ENCODE measurements at places on chromosomes 13 and 19.
A peak's percentile ranks its signal among the peaks of the same experiment; 100 is the strongest.

DNA sequence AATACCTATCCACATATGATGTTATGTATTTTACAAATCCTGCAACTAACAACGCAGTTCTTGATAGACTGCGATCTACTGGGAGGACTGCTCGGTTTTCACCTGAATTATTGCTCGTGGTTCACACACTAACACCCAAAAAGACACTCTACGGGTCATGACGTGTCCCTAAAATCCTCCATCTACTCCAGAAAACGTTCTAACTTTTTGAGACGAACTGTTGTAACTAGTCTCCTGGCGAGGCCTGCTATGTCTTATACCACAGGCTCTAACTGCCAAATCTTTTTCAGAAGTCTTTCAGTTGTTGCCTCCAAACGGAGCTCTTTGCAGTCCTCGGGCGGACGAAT, 108.2 kb downstream of the KCNRG start:
- no peak for DNase-seq

GRCh38 chr19:18119717-18120105, 22.1 kb downstream of the MAST3 start:
- no peak for DNase-seq

GRCh38 chr13:41545432-41545707, 88.0 kb downstream of the RGCC start:
- no peak for DNase-seq

- DNase-seq = no peak
Measured at GRCh38 chr13:48873587-48873986, 102.1 kb upstream of the FNDC3A start.

DNA sequence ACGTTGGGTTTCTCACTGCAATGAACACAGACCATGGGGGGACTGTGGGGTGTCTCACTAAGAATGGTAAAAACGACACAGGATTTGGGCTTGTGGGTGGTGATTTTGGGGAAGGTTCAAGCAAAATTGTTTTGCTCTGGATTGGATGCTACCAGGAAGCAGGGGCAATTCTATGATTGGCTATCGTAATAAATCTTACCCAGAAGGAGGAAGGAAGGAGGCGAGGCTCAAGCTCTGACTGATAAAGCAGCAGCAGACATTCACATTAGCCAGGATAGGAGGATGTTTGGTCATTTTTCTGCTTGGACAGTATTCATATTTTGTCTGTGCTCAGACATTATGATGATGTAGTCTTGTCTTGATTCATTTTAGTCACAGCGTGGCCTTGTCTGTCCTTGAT, 1.5 kb downstream of the ZNF576 start:
- no peak for DNase-seq

DNA sequence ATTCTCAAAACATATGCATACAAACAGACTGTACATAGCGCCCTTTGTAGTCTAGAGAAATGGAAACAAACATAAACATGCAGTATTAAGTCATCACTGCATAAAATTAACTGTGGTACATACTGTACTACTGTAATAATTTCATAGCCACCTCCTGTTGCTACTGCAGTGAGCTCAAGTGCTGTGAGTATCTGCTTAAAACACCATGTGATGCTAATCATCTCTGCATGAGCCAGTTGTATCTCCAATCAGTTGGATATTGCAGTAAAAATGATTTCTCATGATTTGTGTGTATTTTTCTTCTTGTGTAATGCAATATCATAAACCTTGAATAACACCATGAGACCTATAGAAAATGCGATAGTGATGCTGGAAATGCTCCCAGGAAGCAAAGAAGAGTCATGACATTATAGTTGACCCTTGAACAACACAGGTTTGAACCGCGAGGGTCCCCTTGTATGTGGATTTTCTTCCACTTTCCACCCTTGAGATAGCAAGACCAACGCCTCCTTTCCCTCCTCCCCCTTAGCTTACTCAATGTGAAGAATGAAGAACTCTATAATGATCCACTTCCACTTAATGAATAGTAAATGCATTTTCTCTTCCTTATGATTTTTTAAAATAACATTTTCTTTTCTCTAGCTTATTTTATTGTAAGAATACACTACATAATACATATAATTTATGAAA, 4.1 kb downstream of the TNFSF13B start:
- DNase-seq = no peak

DNA sequence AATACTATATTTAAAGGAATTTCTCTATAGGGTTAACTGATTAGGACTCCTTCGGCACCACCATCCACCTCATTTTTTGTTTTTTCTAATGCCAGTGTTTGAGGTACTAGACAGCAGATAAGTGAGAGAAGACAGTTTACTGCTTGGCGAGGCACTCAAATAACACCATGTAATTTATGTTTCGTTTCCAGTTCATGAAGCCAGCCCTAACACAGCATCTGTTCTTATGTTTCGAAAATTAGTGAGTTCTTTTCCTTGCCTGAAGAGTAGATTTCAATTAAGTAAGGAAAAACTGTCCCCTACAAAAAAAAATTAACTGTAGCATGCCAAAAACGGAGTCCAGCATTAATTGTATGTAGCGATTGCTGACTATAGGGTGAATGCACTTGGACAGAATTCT, 409.1 kb downstream of the TBC1D4 start:
- DNase-seq = no peak

DNA sequence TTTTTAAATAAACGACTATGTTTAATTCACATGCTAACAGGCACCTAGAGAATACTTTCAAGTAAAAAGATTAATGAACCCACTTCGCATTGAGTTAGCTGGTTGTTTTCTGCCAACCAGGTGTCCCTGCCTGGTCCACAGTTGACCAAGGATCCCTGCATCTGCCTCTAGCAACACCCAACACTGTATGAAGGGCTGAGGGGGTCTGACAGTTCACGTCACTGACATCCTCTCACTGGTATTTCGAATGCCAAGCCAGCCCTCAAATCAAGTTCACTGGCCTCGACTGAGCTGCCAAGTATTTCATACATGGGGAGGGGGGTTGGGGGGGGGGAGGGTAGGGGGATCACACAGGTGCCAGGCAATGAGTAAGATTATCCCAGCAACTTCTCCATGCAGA, 25.4 kb downstream of the SLC25A30 start:
- DNase-seq = no peak

DNA sequence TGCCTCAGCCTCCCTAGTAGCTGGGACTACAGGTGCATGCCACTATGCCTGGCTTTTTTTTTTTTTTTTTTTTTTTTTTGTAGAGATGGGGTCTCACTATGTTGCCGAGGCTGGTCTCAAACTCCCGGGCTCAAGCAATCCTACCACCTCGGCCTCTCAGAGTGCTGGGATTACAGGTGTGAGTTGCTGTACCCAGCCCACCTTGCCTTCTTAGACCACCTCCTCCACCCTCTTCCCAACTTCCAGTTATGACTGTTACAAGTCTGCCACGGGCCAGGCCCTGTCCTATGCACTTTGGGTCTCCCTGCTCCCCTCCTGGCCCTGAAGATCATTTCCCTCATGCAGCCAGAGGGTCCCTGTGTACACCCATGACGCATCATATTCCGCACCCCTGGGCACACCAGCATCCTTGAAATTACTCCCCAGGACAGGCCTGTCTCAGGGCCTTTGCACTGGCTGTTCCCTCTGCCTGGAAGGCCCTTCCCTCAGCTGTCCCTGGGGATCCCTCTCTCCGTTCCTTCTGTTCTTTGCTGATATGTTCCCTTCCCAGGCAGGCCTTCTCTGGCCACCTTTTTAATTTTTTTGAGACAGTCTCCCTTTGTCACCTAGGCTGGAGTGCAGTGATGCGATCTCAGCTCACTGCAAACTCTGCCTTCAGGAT, 3.0 kb downstream of the LGALS4 start:
- DNase-seq = no peak

GRCh38 chr19:391207-391557, 17.8 kb downstream of the C2CD4C start:
- DNase-seq = no peak

GRCh38 chr13:95656386-95657015, 12.0 kb upstream of the DZIP1 start:
- DNase-seq = no peak

DNA sequence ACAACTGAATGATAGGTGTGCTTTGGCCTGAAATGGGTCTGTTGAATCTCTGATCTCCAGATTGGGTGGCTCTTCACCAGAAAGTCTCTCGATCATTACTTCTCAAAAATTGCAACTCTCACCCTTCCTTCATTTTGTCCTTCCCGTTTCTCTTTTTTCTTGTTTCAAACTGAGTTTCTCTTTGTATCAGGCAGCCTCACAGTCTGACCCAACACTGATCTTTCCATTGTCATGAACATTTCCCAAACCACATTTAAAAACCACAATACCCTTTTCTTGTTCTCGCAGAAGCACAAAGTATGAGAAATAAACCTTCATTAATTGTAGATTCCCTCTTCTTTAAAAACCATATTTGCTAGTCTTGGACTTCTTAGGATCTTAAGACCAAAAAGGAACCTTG, 33.6 kb upstream of the HMGB1 start:
- no peak for DNase-seq

GRCh38 chr13:28089065-28089464, 11.3 kb downstream of the FLT3 start:
- no peak for DNase-seq

DNA sequence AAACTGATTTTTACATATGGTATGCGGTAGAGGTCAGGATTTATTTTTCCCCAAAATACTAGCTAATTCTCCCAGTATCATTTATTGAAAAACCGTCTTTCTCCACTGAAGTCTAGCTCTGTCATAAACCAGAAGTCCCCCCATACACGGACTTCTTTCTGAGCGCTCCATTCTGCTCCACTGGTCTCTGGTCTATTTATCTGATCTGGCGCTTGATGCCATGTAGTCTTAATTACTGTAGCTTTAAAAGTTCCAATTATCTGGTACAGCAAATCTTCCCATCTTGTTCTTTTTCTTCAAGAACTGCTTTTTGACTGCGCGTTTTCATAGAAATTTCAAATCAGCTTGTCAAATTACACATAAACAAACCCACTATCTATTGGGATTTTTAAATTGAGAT, 13.7 kb downstream of the DCUN1D2 start:
- DNase-seq = no peak

DNA sequence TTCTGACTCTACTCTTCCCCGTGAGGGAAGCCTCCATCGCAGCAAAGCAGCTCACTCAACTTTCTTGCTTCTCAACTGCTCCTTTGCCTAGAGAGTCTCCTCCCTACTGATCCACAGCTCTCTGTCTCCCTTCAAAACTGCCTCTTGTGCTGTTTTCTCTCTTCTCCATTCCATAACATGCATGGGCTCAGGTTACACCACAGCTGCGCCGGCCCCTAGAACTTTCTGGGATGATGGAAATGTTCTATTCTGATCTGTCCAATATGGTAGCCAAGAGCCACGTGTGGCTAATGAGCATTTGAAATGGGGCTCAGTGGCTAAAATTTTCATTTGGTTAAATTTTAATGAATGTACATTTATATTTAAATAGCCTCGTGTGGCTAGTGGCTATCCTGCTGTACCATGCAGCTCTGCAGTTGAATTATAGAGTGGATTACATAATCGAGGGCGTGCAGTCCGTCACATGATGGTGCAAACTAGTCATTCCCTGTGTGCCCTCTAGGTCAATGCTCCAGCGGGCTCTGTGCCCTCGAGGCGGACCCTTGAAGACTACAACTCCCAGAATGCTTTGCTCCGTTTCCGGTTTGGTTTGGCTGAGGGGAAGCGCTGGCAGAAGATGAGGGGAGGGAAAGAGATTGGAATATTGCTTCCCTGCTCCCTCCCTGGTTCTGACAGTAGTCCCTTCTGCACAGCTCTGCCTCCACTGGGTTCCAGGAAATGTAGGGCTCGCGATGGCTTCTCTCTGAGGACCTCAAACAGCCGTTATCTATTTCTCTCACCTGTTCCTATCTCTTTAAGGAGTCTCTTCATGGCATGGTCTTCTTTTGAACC, 109.8 kb downstream of the CACNA1A start:
- DNase-seq = peak; percentile 1

DNA sequence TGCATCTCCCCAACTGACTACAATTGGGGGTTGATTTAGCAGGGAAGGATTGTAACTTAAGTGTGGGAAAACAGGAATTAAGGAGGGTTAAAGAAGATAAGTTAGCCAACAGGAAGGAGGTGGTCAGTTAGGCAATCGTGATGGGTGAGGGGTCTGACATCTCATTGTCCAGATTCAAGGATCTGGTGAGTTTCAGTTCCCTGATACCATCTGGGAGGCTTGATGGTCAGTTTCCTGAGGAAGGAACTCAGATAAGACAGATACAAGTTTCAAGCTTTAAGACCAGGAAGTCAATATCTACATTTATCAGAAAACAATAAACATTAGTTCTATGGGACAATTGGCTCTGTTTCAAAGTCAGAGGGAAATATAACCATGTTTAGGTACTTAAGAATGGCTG, 601.8 kb downstream of the SLITRK6 start:
- DNase-seq = no peak

- DNase-seq = no peak
Measured at GRCh38 chr13:112066624-112067004, 335 bp upstream of the SOX1 start.

DNA sequence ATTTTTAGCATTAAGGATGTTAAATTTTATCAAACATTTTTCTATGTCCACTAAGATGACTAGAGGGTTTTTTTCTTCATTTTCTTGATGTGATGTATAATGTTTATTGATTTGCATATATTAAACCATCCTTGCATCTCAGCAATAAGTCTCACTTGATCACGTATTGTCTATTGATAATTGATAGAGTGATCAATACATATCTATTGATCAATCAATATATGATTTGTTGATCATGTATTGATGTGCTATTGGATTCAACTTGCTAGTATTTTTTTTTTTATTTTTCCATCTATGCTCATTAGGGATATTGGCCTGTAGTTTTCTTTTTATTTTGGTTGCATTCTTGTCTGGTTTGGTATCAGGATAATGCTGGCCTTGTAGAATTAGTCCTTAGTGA, 2202.0 kb downstream of the PCDH9 start:
- DNase-seq = no peak

DNA sequence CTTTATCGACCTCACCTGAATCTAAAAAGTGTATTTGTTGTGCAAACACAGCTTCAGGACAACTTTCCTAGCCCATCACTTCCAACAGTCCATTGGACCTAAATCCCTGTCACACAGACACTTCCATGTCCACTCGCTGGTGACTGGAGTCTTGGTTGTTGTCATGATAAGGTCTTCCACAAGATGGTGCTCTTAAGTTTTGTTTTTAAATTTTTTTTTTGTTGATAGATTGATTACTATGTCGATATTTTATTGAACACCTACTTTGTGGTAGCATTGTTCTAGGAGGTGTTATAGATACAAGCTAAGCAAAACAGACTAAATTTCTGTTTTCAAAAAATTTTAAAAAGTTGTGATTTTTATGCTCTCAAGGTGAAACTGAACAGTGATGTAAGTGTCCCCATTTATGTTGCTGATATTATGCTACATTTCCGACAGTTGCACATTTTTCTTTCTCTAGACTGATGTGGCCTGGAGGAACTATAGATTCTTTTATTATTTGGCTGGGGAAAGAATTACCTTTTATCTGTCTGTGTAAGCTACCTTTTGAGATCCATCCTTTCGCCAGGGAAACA, 8.1 kb upstream of the ERICH6B start:
- peak; percentile 72 for DNase-seq

GRCh38 chr19:44661904-44662303, 9.4 kb upstream of the CEACAM19 start:
- DNase-seq = no peak

DNA sequence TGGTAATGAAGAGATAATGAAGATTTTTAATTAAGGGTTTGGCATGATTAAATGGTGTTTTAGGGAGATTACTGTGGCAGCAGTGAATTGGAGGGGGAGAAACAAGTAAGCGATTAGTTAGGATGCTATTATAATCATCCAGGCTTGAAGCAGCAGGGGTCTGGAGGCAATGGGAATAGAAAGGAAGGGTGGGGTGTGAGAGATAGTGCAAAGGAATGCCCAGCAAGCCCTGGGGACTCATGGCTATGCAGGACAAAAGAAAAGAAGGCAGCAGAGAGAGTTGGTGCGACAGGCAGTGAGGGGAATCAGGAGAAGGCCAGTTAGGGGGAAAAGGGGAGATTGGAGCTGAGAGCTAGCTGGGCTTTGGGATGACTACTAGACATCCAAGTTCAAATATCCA, 34.5 kb downstream of the SOX21 start:
- no peak for DNase-seq
